ENCODE measurements at places on chromosomes 7 and 10. TPM values are rescaled to one million over a fixed set of nuclear protein-coding genes. Genes with fewer than 3 reads are reported as not detected.

The RPEL1 gene
- not detected for total RNA-seq

The CALHM1 gene
- total RNA-seq = not detected

The CD36 gene
- total RNA-seq = 115 TPM

The ANKRD30A gene
- 0.12 TPM for total RNA-seq

GRCh38 chr10:1870491-1870890 is 133.2 kb upstream of the ADARB2 start:
- H3K36me3 ChIP-seq = no peaks in the 10 kb centered on the region
- H3K4me1 ChIP-seq = no peaks in the 10 kb centered on the region
- DNase-seq = no peak
- H3K27ac ChIP-seq = no peak overlapping the region
- H3K4me3 ChIP-seq = no peak overlapping the region
- no peaks in the 10 kb centered on the region for H3K27me3 ChIP-seq

DNA sequence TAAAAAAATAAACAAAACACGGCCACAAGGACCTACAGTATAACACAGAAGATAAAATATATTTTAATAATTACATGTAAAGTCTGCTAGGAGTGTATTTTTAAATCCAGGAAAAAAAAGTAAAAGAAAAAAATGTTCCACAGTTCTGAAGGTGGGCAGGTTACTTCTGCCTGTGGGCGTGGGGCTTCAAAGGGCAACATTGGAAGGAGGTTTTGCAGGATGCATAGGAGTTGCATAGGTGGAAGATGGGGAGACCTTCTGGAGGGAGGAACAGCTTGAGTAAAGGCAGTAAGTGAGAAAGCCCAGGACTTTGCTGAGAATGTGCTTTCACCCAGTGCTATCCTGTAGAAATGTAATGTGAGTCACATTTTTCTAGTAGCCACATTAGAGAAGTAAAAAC is 37.5 kb upstream of the PLXNA4 start:
- H3K27me3 ChIP-seq = no peaks in the 10 kb centered on the region
- H3K4me1 ChIP-seq = no peaks in the 10 kb centered on the region
- H3K27ac ChIP-seq = no peak overlapping the region
- DNase-seq = no peak
- H3K4me3 ChIP-seq = no peak overlapping the region
